Mucosa of gallbladder (tissue), 1 donor: ENCODE measurements at places on chromosomes 4 and X. TPM values are rescaled to one million over a fixed set of nuclear protein-coding genes. Genes with fewer than 3 reads are reported as not detected.

DNA sequence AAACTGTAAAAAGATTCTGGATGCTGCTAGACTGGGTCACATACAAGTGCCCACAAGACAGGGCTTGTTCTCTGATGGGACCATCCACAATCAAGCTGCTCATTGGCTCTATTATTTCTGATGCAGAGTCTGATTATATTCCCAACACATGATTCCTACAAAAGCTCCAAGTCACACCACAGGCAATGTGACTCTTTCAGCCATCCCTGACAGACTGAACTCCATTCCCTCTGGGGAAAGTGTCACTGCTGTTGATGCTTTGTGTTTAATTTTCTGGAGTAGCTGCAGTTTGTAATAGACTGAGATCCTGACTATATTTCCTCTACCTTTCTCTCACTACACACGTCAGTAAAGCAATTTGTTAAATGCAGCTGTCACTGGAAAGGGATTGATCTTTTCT is 55.4 kb upstream of the BCLAF3 start:
- DNase-seq = no peak

- DNase-seq = no peak
These were observed 5.6 kb upstream of the CENPC start for GRCh38 chr4:67550857-67551256.

The ZBED1 gene
- 80.2 TPM for total RNA-seq

DNA sequence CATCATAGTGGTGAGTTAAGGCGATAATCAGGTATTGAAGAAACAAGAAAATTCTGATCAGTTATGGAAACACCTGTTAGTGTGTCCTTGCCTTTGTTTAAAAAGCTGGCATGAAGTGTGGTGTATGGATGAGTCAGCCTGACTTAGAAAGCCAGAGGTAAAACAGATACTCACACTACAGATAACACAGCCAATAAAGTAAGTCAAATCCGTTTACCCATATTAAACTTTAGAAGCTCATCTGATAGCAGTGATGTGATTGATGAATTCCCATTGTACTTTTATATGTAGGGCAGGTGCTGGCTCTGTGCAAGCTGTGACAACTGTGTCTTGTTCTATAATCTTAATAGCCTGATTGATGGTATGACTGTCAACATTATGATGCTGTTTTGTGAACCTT is 1392.7 kb upstream of the IGFBP7 start:
- no peak for DNase-seq

GRCh38 chr4:187176261-187176910 is 452.7 kb upstream of the FAT1 start:
- DNase-seq = no peak

DNA sequence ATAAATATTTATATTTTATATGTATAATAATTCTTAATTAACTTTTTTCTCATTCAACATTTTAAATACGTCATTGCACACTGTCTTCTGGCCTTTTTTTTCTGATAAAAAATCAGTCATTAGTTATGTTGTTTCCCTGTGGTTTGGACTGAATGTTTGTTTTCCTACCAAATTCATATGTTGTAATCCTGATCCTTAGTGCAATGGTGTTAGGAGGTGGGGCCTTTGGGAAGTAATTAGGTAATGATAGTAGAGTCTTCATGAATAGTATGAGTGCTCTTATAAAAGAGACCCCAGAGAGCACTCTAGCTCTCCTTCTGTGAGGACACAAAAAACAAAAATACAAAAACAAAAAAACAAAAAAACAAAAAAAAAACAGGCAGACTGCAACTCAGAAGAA is 117.2 kb downstream of the GASK1B start:
- no peak for DNase-seq

The CCDC160 gene
- total RNA-seq = 2.3 TPM

The SLC9A7 gene
- 6.2 TPM for total RNA-seq

GRCh38 chr4:11263208-11263607 is 165.5 kb downstream of the HS3ST1 start:
- DNase-seq = no peak

The TBX22 gene
- not detected for total RNA-seq

GRCh38 chrX:153938226-153938786 is 3.5 kb upstream of the NAA10 start:
- no peak for DNase-seq

- no peak for DNase-seq
These were observed 106.0 kb downstream of the KLHL8 start for GRCh38 chr4:87114245-87115062.

- DNase-seq = no peak
These were observed 52.6 kb downstream of the RPS3A start for GRCh38 chr4:151152028-151152427.

- DNase-seq = no peak
These were observed 102.5 kb downstream of the GEMIN8 start for GRCh38 chrX:13927175-13927574.

DNA sequence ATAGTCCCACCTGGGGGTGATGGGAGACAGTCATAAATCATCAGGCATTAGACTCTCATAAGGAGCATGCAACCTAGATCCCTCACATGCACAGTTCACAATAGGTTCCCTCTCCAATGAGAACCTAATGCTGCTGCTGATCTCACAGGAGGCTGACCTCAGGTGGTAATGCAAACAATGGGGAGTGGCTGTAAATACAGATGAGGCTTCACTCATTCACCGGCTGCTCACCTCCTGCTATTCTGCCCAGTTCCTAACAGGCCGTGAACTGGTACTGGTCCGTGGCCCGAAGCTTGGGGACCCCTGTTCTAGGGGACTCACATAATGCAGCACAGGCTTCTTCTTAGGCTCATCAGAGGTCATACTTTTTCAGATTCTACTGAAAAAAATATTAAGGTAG is 625.9 kb upstream of the AGA start:
- no peak for DNase-seq

- DNase-seq = no peak
These were observed 38.9 kb downstream of the ARHGAP10 start for GRCh38 chr4:147770831-147771230.

GRCh38 chrX:153460826-153461225 is 9.6 kb downstream of the HAUS7 start:
- peak; percentile 24 for DNase-seq

GRCh38 chr4:139824882-139825522 is 159.4 kb downstream of the MGST2 start:
- no peak for DNase-seq
